Stimulated activated CD4-positive, alpha-beta T cell treated with anti-CD3 and anti-CD28 coated beads, Interleukin-12 subunit alpha, Interleukin-12 subunit beta, amount 100 ng/mL, for 48 hours (primary cell): ENCODE measurements at places on chromosomes 2 and 18.

DNA sequence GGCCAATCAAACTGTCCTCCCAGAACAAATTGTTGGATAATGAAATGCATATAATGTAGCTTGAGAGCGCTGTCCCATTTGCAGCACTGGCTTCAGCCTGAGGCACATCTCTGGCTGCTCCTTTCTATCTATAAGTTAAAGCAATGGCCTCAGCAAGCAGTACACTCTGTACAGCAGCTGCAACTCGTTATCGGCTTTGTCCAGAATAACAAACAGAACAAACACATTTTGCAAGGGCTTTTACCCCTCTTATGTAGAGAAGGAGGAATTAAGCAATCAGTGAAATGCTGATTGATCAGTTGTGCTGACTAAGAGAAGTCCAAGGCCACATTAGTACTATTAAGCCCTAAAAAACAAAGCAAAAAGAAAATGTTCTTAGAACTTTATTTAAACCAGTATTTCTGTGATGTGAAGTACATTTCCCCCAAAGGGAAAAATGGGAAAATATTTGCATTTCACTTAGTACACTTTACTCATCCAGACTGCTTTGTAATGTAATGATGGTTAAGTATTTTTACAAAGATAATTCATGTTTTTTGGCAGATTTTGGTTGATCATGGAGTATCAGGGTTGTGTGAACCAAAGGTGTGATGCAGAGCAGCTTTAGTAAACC is 15.0 kb upstream of the CPS1 start:
- DNase-seq: no peak

DNA sequence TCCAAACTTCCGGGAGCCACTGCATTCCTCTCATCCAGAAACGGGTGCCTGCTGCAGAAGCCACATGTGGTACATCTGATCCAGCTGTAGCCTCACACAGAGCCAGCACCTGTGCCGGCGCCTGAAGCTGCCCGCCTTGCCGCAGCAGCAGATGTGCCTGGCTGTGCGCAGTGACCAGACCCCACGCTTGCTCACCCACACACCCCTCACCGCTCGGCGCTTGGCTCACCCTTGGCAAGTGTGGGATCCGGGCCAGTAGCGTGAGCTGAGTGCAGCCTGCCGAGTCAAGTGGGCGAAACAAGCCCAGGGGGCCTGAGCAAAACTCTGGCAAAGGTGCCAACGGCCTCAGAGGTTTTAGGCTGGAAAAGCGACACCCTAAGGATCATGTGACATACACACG is 220.1 kb upstream of the TMEFF2 start:
- no peak for DNase-seq

- no peak for DNase-seq
These were observed 6.5 kb downstream of the CHRND start for GRCh38 chr2:232532419-232532818.

GRCh38 chr2:68741238-68741637 is 6.6 kb downstream of the ARHGAP25 start:
- DNase-seq: no peak

DNA sequence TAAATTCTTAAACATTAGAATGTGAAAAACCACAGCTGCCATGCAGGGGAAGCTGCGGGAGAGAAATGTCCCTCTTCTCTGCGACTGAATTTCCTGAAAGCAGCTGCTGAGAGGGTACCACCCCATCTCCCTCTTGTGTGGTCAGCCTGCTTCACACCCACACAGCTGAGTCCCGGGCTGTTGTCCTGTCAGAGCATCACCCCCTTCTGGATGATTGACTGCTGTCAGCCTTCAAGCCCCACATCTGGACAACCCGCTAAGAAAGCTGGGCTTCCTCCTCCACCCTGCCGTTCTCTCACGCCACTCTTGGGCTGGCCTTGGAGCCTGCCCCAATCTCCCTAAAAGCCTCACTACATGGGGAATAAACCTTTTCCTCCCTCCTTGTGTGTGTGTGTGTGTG is 26.0 kb downstream of the SH3YL1 start:
- no peak for DNase-seq

DNA sequence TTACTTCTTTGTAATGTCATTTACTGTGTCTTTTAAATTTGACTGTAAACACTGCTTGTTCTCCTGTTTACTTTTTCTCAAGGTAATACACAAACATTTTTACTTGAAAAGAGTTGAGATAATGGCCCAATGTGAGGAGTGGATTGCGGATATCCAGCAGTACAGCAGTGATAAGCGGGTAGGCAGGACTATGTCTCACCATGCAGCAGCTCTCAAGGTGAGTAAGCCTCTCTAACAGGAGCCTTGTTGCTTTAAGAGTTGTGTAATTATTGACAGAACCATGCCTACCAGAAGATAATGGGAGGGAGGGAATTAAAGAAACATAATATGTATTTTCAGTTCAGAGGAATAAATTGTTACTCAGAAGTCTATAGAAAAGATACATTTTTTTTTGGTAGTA is 16.5 kb upstream of the TTC27 start:
- DNase-seq: no peak

- DNase-seq: no peak
These were observed 2.1 kb downstream of the SERPINB2 start for GRCh38 chr18:63889626-63890025.
